ENCODE measurements at places on chromosomes 2 and 18. TPM values are rescaled to one million over a fixed set of nuclear protein-coding genes. Genes with fewer than 3 reads are reported as not detected.

WDR35 gene
- polyA plus RNA-seq, result 5.9 TPM

ADD2 gene
- 0.15 TPM for polyA plus RNA-seq

CDCA7 gene
- polyA plus RNA-seq, result 1.5 TPM

DNA sequence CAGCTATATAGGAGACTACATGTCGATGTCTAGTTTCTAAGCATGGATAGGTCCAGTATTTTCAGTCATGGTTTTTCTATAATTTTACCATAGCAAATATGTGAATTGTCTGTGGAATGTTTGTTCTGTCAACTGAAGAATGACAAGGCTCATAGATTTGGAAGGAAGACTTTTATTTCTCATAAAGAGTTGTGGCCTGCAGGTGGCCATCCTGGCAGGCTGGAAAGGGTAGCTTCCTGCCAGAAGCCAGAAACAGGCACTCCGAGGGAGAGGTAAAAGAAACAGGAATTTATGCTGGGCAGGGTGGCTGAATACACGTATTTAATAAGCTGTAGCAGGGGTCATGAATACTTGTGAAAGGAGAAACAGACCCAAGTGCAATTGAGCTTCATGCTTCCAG is 182.1 kb downstream of the PARD3B start:
- no peak for DNase-seq

GRCh38 chr18:78798402-78799175 is 181.0 kb upstream of the SALL3 start:
- peak; percentile 73 for DNase-seq
